NCI-H460 (cell line): ENCODE measurements at places on chromosomes 5 and 9.
A peak's percentile ranks its signal among the peaks of the same experiment; 100 is the strongest.

GRCh38 chr9:124264823-124265233, 7.1 kb downstream of the NEK6 start:
- DNase-seq: no peak

GRCh38 chr9:13868336-13868735, 445.6 kb downstream of the NFIB start:
- no peak for DNase-seq

DNA sequence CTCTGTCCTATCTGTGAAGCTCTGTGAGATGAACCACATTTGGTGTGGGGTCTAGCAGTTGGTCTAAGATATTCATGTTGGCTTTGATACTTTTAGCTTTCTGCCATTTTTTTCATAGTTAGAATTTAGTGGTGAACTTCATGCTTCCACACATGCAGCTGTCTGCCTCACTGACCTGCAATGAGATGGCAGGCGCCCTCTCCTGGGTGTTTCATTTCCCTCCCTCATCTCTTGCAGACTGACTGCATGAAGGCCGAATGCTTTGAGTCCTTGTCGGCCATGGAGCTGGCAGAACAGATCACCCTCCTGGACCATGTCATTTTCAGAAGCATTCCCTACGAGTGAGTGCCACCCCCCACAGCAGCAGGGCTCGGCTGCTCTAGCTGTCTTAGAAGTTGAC, 26.1 kb upstream of the CKMT2 start:
- peak; percentile 7 for DNase-seq

DNA sequence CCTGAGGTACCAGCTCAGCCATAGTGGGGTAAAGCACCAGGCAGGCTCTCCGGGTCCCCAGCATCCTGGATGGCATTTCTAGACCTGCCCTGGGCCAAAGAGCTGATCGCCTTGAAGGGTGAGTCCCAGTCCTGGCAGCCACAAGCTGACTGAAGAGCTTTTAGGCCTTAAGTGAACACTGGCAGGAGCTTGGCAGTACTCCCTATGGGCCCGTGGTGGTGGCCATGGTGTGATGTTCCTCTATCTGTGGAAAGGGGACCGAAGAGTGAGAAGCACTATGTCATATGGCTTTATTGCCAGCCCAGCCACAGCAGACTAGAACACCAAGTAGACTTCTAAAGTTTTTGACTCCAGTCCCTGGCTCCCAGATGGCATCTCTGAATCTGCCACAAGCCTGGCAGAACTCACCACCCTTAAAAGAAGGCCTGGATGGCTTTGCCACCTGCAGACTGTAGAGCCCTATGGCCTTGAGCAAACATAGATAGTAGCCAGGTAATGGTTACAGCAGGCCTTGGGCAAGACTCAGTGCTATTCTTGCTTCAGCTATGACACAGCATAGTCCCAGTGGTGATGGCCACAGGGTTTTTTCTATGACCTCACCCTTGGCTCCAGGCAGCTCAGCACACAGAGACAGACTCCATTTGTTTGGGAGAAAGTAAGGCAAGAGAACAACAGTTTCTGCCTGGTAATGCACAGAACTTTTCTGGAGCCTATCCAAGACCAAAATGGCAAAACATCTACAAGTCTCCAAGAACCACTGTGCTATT, 801.5 kb upstream of the DMAC1 start:
- no peak for DNase-seq

DNA sequence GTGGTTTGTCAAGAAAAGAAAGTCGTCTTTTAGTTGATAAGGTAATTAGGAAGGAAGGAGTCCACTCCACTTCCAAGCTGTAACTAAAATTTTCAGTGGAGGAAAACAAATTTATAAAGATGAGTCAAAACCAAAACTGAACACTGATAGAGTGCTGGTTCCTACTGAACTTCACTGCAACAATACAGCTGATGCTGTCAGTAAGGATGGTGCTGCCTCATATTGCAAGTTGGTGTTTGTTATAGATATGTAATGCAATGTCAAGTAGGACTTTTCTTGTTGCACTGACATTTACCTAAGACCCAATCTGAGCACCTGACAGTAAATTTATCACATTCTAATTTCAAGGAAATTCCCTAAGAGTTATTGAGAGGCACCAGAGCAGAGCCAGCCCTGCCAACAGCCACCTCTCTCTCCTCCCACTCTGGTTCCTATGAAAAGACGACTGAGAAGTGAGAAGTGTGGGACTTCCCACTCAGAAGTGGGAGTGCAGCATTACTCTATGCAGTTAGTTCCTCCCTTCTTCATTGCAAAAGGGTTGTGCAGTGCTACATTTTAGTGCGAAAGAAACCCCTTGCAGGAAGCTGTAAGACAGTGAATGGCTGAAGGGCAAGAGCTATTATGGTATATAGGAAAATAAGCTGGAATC, 350.8 kb downstream of the NFIB start:
- DNase-seq: no peak

DNA sequence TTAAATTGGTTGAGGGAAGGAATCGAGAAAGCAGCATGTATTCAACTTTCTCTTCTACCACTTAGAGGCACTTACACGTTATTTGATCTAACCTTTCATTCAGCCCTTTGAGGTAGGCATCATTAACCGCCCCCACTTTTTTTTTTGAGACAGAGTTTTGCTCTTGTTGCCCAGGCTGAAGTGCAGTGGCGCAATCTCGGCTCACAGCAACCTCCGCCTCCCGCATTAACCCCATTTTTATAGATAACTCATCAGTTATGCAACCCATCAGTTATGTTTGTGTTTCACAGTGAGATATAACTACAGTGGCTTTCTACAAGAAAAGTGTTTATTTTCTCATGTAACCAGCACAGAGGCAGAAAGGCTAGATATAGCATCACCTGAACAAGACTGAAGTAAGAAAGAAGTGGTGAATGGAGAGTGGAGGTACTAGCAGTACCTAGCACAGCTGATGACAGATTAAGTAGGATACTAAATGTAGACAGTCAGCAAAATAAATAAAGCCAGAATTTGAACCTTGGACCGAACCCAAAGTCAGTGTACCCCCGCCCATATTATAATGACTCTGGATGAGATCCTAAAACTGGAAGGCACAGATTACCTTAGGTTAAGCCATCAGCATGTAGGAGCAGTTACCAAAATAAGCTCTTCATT, 91.2 kb downstream of the PJA2 start:
- DNase-seq: no peak

- DNase-seq: no peak
Measured at GRCh38 chr5:177195307-177195952, 61.9 kb downstream of the NSD1 start.

GRCh38 chr5:142320851-142321560, 3.8 kb downstream of the SPRY4 start:
- no peak for DNase-seq

DNA sequence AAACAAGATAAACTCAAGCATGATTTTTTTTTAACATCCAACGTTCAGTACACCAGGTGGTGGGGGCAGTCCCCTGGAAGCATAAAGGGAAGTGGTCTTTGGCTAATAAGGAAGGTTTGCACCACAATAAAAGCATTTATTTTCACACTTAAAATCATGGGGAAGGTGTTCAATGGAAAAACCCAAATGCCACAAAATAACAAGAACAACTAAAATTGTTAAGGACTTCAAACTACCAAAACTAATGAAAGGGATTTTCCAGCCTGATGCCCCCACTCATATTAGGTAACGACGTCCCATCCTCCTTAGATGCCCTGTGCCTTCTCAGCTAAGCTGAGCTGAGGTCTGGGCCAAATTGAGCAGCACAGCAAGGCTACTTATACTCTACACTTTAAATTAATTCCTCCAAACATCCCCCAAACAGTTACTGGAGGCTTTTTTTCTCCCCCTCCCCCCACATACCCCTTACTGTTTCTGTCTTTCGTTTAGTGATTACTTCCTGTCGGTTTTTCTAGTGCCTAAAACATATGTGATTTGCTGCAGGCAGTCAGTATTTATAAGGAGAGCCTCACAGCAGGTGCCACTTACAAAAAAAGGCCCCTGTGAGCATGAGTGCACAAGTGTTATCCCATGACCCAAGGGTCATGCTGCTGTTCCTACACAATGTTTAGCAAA, 259.7 kb upstream of the ZNF608 start:
- no peak for DNase-seq

- DNase-seq: no peak
Measured at GRCh38 chr5:10324518-10325370, 17.0 kb upstream of the CMBL start.

DNA sequence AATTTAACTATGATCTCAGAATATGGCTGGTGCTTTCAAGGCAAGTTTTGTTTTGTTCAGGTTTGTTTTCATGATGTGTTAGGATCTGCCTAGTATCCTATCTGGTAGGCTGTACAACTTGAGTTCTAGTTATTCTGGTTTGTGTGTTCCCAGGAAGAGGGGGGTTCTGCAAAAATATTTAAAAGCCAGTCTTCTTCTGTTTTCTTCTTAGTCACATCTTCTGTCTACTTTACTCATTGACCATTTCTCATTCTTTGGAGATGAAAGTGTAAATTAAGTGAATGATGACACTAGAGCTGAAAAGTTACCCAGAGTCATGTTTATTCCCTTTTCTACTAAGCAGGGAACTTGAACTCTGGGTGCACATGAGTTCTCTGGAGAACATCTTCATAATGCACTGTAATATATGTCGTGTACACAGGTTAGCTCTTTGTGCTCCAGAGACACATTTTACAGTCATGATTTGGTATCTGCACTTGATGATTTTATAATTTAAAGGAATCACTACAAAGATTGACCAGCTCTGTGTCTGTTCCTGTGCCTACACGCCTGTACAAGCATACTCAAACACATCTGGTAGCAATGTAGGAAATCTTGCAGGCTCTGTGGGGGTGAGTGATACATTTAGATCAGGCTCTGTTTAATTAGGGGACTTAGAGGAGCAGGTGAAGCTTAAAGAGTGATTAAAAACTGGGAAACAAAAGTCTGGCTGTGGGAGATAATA, 5.0 kb downstream of the SMAD5 start:
- no peak for DNase-seq

DNA sequence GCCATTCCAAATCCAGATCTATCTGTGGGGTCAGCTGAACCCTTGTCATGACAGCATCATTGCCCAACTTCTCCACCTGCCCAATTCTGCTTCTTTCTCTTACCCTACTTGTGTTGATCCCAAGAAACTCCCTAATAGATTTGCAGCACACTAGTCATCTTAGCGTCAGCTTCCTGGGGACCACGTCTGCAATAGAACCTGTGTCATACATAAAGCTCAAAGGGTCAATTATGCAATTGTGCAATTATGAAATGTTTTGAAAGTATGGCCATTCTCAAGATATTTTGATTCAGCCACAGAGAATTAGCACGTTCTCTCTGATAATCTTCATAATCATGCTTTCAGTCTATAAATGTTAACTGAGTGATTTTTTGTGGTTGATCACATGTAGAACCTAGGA, 87.4 kb upstream of the PAPPA start:
- no peak for DNase-seq

DNA sequence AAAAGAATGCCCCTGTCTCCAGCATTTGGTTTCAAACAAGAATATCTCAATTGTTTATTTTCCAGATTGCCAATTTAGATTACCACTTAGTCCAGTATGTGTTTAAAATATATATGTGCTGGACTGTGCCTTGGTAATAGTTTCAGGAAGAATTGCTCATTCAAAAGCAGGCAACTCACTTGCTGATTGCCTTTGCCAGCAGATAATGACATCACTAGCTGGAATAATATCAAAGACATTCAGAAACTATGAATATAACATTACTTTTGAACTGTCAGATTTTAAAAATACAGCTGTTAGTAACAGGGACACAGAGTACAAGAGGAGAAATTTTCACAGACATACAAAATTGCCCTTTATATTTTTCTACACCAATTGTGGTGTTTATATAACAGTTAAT, 96.0 kb upstream of the ITGA2 start:
- DNase-seq: no peak

- DNase-seq: no peak
Measured at GRCh38 chr9:18861609-18862544, 171.1 kb downstream of the SAXO1 start.

DNA sequence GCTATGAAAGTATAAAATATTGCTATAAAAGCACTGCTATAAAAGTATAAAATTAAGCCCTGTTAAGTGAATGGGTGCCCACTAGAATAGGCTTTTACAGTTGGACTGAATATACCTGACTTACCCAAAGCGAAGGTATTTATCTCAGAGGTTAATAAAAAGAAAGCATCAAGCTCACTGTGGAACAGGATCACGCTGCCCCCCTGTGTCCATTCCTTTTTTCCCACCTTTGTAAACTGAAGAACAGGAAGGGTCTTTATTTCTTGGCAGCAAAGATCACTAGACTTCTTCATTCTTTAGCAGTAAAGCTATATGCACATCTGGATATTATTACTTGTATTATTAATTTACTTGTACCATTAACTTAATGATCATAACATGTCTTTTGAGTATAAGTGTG, 22.1 kb upstream of the PLPP6 start:
- DNase-seq: no peak

DNA sequence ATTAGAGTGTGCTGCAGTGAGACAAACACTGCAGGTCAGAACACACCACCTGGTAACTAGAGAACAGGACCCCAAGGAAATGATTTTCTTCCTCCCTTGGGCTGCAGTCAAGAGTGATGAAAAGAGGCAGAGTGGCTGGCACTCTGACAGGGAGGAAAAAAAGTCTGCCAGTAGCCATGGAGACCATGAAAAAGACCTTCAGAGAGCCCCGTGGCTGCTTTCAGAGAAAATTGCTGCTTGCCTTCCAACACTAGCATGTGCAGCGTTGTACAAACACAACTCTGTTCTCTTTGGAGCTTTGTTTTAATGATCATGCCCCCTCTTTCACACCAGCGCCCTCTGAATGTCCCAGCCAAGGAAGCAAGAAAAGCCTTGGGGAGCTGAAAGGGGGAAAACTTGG, 68.8 kb downstream of the ANKRD55 start:
- DNase-seq: no peak

DNA sequence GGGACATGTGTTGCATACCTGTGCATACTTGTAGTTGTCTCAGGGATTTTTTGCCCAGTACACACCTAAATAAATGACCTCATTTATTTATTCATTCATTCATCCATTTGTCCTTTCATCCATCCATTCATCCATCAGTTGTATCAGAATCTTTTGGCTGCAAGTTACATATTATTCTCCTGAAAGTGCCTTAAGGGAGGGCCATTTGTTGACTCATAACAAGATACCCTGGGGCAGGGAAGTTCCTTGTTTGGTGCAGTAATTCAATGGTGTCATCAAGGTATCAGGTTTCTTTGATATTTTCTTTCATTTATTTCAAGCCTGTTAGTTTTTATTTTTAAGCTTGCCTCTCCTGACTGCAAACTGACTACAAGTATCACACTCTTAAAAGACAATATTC, 597.9 kb upstream of the TLE4 start:
- peak; percentile 7 for DNase-seq

- DNase-seq: no peak
Measured at GRCh38 chr5:80990527-80990926, 30.4 kb downstream of the RASGRF2 start.

DNA sequence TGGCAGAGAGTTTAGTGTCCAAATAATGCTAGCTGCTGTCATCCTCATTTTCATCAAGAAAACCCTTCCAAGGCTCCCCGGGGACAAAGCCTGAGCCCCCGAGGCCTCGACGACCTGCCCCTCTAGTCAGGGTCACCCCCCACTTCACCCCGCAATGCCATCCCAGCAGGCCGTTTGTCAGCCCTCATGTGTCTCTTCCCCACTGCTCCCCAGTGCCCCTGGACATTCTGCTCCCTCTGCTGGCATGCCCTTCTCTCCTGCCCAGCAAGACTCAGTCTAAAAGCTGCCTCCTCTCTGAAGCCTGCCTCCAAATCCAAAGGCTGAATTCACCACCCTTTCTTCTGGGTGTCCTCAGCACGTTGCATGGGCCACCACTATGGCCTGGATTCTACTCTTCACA, 59.3 kb downstream of the PAX5 start:
- DNase-seq: no peak
